ENCODE measurements at places on chromosomes 2 and 18.

DNA sequence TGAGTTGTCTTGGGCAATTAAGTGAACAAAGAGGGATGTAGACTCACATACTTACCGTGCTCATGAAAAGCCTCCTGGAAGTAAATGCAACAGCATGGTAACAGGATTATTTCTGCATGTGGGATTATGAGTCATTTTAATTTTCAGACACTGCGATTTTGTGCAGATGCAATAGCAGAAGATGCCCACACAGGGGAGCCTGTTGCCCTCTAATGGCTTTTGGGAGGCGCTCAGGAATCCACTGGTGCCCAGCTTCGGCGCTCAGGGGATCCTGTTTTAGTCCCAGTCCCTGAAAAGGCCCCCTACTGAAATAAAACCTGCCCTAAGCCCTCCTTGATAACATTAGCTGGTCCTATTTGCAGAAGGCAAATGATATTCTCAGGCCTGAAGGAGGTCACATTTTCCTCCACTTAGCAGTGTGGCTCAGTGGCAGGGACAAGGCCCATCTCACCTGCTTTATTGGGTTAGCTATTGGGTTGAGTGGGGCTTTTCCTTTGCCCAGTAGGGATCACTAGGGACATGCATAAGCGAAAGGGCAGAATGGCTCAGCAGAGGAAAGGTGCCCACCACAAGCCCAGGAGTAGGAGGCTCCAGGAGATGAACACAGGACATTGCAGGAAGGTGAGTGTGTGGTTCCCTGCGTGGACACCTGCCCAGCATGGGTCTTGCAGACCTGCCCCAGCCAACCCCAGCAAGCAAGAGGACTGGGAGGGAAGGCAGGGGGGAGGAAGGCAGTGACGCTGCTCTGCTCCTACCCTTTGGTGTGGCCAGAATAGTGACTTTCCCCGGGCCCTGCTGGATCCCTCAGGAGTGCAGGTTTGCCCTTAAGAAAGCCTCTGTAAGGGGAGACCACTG lies 26.5 kb upstream of the KCNS3 start:
- no peak for DNase-seq

- no peak for DNase-seq
These were observed 56.6 kb downstream of the ZNF804A start for GRCh38 chr2:184654945-184655344.

DNA sequence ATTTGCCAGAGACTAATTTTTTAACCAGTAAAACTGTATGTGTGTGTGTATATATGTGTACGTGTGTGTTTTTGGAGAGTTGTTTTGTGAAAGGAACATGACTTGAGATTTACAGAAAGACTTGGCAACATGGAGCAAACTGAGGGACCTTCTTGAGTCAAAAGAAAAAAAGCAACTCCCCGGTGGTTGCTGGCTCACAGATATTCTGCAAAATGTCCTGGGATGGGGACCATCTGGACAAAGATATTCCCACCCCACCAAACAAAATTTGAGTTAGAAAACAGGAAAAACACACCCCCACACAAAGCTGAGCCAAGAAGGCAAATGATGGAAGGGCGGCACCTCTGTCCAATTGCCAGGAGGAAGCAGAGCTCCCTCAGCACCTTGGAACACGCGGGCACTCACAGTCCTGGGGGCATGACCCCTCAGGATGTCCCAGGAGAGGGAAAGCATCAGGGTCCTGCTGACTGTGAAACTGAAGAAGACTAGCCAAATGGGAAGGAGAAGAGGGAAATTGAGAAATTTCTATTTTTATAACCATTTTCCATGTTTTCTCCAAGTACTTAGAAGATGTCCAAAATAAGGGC lies 290.2 kb upstream of the ACVR2A start:
- DNase-seq = no peak

DNA sequence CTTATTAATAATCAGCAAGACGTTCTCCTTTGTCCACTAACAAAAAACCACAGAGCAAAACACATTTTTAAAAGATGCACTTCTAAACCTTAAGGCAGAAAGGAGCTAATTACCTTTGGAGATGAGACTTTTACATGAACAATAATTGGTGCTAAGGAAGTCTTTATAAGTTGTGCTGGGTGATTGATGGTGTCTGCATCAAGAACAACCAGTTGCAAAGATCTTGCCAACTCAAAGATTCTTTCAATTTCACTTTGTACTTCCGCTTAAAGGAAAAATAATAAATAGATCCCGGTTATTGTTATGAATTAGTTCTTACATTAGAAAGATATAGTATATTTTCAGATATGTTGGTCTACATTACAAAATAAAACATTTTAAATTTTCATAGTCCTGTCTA lies 26.9 kb upstream of the ARL5A start:
- no peak for DNase-seq

DNA sequence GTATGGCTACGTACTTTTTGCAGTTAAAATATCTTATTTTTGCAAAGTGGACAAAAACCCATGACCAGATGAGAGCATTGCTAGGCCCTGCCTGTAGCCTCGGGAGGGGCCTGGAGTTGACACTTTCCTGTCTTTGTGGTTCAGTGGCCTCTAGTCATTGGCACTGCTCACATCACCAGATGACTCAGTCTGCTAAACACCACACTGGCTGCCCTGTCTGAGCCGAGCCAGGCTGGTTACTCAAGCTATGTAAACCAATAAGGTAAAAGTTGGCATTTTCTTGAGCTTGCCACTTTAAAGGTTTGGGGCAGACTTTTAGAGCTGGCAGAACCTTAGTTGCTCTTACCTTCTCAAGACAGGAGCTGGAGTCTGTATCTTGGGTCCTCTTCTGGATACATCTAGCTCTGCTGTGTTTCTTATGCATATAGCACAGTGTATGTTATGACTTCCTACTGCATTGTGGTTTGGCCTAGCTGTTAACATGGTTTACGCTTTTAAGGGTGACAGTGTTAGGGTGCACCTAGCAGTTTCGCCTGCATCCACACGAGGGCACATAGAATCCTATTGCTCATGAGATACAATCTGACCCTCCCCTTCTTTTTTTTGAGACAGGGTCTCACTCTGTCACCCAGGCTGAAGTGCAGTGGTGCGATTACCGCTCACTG lies 76.4 kb downstream of the AP1S3 start:
- no peak for DNase-seq

DNA sequence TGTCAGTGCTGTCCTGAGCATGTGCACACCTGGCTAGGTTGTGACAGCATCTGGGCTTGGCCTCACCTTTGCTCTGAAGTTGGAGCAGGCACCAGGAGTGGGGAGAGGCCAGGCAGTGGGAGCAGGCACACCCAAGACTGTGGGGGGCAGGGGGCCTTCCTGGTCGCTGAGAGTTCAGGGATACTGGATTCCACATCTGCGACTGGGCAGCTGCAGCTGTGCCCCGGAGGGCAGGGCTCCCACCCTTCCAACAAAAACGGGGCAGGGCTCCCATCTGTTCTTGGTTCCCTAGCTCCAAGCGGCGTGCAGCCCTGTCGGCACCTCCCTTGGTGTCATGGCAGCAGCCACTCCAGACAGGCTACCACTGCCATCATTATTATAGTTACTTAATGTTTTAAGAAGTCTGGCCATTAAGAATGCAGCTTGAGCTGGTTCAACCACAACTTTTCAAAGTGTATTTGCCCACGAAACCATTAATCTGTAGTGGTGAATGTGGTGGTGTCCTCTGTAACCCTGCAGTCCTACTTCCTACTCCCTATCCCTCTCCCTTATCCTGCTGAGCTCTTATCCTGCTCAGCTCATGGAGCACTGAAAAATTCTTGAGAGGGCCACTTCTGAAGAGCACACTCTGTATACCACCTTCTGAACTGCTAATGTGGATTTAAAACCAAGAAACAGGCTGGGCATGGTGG lies 48.0 kb upstream of the RAB1A start:
- DNase-seq = no peak

- no peak for DNase-seq
These were observed 109.8 kb downstream of the NAT8 start for GRCh38 chr2:73532381-73532780.

DNA sequence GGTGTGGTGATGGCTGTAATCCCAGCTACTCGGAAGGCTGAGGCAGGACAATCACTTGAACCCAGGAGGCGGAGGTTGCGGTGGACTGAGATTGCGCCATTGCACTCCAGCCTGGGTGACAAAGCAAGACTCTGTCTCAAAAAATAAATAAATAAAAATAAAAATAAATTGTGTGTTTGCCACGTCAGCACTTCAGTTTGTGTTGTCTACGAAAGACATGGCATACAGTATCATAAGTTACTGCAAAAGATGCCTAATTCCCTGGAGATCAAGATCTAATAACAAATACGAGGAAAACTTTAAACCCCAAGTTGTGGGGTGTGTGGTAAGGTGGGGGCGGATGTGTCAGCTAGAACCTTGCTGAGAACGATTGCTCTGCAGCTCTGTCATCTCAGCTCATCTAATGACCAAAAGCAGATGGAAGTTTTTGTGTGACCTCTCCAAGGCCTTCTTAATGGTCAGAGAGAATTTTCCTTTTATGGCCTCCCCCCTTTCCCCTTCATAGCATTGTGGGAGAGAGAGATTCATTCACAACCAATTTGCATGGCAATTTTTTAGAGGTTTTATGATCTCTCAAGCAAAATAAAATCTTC lies 11.3 kb downstream of the NPAS2 start:
- DNase-seq = no peak

DNA sequence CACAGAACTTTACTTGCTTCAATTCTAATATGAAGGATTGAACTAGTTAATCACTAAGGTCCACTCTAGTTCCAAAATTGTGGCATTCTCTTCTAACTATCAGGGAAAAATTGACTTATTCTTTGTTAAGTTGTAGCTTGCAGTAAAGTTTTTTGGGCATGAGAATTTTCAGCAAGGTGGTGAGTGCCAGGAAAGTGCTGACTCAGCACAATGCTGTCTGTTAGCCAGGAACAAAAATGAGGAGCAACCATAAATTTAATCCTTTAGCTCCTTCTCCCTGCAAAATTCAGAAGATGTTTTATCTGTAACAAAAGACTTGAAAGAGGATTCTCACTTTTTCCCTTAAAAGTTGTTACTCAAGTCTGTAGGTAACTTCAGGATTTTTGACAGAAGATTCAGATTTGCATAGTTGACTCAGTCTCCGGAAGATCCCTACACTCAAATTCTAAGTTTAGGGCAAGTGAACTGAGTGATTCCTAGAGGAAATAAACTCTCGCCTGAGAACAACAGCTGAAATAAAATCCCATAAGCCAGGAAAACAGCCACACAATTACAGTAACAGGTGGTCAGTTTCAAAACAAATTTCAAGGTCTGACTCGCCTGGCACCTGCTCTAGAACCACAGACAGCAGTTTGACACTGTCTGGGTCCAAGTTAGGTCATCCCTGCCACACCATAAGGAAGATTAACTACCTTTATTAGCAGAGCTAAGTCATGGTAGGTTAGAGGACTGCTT lies 20.2 kb upstream of the DARS1 start:
- DNase-seq = no peak

GRCh38 chr2:186309901-186310300 lies 176.2 kb upstream of the ZC3H15 start:
- DNase-seq = no peak

DNA sequence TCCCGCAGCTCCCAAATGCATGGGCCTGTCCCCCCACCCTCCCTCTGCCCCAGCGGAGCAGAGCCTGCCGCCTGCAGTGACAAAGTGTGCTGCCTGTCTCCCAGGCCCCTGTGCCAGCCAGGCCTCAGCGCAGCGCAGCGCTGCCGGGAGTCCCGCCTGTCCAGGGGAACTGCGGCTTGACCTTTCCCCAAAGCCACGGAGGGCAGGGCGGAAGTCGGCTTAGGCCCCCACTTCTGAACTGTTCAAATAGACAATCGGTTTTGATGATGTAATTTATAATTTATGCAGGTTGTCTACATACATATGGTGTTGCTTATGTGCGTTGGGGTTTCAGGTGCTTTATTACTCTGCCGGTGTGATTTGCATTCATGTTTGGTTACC lies 7.1 kb downstream of the GBX2 start:
- DNase-seq = no peak

DNA sequence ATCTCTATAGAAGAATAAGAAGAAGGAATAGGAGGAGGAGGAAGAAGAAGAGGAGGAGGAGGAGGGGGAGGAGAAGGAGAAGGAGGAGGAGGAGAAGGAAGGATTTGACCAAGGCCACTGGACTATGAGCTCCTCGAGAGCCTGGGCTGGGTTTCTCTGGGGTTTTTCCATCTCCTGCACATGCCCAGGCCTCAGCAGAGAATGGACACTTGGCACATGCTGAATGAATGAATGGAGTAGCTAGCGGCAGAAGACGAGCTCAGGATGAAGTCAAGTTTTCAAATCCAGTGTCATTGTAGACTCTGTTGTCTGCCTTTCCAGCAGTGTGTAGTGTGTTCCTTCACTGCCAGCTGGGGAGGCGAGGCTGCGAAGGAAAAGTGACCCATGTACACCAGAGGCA lies 2.2 kb downstream of the MYO7B start:
- no peak for DNase-seq

GRCh38 chr2:117774716-117775115 lies 39.8 kb upstream of the DDX18 start:
- no peak for DNase-seq

GRCh38 chr2:226873051-226873620 lies 37.3 kb downstream of the RHBDD1 start:
- DNase-seq = no peak

DNA sequence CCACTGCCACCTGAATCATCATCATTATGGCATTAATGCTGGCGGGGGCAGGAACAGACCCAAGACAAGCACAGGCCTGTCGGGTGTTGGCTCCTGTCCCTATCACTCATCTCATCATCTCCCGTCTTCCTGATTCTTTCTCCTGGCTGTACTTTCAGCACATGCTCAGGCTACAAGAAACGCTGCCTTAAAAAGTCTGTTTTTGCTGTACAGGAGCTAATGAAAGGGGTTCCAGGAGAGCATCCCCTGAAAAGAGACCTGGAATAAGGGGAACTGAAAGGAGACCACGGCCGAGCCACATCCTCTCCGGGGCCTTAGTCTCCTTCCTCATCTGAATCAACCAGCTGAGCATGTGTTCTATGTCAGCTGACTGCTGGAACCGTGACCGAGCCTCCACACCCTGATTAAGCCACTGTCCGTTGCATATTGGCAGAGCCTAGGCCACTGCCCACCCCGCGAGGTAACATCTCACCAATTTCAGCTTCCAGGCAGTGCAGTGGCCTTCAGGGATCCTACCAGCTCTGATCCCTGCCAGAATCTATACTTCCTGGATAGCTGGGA lies 62.6 kb downstream of the DNMT3A start:
- DNase-seq = no peak

DNA sequence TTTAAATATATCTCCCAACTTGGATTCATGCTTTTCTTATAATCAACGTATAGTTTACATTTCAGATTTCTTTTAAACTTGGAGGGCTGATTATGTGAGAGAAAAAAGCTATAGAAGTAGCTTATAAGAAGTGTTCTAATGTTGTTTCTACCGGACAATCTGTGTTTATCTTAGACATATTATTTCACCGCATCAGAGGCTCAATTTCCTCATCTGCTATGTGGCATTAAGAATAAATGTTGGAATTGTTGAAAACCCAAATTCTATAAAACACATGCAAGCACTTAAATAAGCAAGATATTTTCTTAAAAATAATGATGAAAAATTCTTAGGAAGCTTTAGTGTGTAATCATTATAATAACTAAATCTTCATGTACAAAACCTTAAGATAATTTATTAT lies 407.9 kb downstream of the HRH4 start:
- DNase-seq = no peak

Data from HuH-7.5 (cell line).